ENCODE measurements at places on chromosomes 12 and 14.

- DNase-seq = peak; percentile 11
Measured at GRCh38 chr14:89146274-89146673, 270.8 kb downstream of the FOXN3 start.

DNA sequence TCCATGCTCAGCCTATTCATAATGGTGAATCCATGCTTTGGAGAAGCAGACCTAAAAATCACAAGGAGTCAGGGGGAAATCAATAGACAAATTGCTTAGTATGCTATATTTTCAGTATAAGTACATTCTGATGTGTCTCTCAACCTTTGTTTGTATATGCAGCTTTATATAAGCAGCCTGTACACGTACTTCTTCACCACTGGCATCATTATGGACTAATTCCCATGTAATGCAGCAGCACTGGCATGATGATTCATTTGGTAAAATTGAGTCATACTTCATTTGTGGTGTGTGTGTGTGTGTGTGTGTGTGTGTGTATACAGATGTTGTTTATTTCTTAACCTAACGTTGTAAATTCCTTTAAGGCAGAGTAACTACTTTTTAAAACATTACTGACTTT, 10.9 kb downstream of the DCP1B start:
- DNase-seq = peak; percentile 65

DNA sequence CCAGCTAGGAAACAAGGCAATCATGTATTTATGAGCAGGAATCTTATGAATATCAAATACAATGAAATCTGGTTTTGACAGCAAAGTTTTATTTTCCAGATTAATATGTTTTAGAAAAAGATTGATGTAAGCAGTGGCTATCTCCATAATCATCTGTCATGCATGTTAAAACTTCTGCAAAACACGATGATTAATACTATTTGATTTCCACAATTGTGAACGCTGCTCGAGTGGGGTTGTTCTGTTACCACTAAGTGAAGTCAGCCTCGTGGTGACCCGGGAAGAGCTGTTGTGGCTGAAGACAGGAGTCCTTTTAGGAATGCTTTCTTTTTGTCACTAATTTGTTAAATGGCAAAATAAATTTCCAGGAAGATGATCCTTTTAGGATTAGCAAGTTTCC, 9.4 kb downstream of the CFAP251 start:
- peak; percentile 47 for DNase-seq

- DNase-seq = no peak
Measured at GRCh38 chr12:69022674-69023073, 89.7 kb upstream of the CPM start.

DNA sequence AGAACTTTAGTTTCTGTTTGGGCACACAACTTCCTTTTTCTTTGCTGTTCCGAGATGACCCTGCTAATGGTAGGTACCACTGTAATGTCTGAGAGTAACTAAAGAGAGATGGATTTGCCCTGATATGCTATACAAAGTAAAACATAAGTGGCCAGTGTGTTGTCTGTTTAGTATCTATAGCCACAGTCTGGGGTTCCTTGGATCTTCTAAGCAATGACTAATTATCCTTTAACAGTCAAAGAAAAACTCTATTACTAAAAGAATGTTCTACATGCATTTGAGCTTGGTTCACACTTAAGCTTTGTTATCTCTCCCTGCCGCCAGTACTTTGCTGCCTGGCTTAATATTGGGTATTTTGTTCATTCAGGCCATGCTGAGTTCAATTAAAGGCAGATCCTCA, 1051.9 kb upstream of the FLRT2 start:
- no peak for DNase-seq

GRCh38 chr14:70692210-70692609, 50.5 kb downstream of the TTC9 start:
- no peak for DNase-seq

DNA sequence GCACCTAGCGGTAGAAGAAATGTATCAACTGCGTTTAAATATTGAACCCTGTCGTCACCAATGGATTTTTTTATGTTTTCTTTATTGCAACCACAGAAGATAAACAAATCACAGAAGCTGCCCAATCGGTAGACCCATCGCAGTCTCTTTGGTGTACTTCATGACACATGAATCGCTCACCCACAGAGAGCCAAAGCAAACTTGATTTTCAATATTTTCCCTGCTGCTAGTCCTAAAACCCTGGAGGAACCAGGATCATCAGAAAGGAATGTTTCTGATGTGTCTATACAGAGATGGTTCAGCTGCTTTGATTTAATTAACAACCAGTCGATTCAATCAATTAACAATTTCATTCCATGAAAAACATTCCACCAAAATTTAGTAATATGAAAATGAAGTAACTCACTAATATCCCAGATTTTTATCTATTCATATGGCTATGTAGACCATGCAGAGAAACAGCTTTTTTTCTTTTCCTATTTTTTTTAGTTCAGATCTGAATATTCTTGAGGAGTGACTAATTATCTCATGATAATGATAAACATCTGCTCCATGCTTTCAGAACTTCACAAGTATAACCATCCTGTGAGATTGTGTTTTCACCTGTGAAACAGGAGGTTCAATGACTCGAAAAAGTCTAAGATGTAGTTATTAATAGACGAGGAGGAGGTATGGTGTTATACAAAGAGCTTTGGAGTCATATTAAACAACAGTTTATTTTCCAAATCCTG, 46.1 kb downstream of the DIO2 start:
- DNase-seq = peak; percentile 55

- no peak for DNase-seq
Measured at GRCh38 chr14:22479776-22480464, 109.1 kb downstream of the DAD1 start.

GRCh38 chr12:10361084-10361483, 28.8 kb downstream of the KLRK1 start:
- DNase-seq = no peak

GRCh38 chr12:111056618-111057521, 136.5 kb upstream of the MYL2 start:
- DNase-seq = no peak

GRCh38 chr12:91326058-91327027, 143.7 kb upstream of the DCN start:
- no peak for DNase-seq

DNA sequence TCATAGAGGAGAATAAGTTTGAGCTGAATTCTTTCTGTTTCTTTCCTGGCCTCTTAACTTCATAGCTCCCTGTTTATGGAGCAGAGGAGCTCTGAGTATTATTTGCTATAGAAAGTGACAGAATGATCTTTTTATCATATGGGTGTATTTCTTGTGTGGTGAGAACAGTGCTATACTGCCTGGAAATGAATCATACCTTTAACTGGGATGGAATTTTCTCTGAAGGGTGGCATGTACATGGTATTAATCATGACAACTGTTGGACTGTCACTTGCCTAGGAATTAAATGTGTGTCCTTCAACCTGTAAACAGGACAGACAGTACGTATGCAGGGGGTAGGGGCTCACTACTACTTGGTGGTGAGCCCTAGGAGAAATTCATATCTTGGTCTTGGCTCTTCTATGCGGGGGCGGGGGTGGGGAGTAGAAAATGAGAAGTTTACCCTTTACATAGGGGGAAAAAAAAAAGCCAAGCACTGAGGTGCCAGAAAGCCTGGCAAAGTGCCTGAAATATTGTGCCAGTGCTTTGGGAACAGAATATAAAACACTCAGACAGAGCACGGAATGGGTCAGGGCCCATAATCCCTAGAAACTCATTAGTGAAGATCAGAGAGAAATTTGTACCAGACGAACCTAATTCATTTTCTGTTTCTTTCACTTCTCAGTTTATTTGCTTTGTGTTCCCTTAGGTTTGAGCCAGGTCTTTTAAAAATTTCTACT, 33.8 kb downstream of the ARMH4 start:
- DNase-seq = no peak

DNA sequence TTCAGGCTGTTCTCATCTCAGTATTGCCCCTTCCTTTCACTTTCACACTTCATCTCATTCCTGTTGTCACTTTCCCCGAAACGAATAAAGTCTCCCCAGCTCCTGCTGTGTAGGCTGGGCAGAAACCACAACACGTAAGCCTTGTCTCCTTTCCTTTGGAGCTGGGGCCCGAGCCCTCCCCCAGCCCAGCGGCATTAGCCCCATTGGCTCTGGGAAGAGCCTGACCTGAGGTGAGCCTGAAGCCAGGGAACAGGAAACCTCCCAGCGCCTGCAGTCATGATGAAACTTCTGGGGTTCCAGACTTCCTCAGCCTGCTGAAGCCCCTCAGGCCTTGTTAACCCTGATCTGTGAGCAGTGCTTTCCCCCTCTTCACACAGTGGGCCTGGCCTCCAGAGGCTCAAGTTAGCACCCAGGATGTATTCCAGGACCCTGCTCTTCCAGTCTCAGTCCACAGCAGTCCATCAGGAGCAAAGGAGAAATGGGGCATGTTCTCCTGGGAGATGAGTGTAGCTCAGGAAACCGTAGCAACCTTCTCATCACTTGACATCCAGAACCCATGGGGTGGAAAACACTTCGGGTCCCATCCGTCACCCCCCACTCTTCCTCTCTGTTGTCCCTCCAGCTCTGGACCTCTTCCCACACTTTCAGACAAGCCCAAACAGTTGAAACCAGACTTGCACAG, 21.8 kb downstream of the VASH1 start:
- DNase-seq = no peak

- DNase-seq = no peak
Measured at GRCh38 chr12:56192582-56192981, 3.3 kb upstream of the SMARCC2 start.

DNA sequence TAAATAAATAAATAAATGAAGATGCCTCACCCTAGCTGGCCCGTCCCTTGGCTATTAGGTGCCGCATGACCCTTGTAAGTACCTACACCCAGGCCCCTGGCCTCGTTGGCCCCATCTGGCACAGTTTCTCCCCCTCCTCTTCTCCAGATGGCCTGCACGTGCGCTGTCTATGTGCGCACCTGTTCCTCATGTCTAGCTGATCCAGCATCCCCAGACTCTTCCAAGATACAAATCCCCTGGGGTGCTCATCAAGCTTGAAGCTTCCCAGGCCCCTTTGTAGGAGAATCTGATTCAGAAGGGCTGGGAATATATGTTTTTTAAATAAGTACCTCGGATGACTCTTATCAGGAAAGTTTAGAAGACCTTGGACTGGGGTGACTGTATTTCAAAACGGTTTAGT, 133.3 kb downstream of the CHST11 start:
- DNase-seq = no peak

GRCh38 chr14:104436047-104436591, 143.4 kb upstream of the C14orf180 start:
- peak; percentile 95 for DNase-seq

- DNase-seq = no peak
Measured at GRCh38 chr12:77189901-77190416, 124.6 kb upstream of the E2F7 start.

DNA sequence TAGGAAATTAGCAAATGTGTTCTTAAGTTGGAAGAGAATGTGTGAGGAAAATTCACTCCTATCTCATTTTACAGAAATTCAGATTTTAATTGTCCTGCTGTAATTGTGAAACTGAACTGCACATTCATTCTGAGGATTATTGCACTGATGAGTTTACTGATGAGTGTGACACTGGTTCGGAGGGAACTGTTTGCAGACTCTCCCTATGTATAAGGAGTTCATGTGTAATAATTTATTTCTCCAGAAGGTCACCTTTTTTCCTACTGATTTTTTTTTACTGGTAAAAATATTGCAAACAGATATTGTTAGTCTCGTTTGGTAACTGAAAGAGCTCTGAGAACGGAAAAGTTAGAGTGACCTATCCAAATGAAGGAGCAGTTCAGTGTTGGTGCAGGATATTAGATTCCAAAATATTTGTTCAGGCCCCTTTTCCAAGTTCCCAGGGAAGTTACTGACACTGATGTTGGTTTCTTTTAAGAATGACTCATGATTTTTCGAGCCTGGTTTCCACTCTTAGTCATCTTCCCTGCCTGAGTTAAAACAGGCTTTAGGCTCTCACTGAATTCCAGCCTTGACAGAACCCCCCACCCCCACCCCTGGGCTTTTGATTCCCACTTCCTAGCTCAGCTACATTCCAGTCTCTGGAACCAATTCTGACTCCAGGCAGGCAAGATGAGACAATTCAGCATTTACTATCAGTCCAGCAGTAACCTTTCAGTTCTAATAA, 18.4 kb downstream of the ANO6 start:
- peak; percentile 69 for DNase-seq

DNA sequence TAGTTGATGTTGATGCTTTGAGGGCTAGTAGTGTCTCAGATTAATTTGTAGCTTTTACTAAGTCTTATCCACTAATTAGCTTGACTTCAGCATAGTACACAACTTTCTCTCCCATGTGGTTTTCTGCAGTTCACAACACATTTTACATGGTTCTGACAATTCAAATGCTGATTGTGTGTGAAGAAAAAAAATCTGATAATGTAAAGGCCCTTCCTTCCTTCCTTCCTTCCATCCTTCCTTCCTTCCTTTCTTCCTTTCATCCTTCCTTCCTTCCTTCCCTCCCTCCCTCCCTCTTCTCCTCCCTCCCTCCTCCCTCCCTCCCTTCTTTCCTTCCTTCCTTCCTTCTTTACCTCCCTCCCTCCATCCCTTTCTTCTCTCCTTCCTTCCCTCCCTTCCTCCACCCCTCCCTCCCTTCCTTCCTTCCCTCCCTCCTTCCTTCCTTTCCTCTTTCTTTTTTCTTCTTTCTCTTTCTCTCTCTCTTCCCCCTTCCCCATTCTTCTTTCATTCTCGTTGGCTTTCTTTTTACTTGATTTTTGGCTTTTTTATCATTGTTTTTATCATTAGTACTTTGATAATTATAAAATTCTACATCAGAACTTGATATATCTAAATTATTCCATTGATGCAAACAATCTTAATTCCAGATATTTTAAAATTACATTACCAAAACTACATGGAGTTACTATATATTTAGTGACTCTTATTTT, 1415.6 kb downstream of the LRFN5 start:
- no peak for DNase-seq

DNA sequence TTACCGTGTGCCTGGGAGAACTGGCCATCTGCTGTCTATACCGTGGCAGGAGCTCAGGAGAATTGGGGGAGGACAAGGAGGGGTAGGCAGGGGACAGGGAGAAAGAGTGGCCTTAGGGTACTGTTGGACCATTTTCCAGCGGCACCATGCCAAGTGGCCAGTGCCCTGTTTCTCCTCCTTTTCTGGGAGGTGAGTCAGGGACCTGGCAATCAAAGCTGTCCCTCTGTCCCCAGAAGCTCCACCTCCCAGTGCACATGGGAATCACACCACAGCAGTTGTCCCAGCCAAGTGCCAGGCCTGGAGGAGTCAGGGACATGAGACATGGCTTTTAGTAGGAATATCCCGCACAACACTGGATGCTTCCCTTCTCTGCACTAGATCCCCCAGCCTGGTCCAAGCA, 118.0 kb downstream of the GCH1 start:
- DNase-seq = no peak

- no peak for DNase-seq
Measured at GRCh38 chr14:105461903-105462302, 12.7 kb upstream of the CRIP2 start.

Data from osteoblast (primary cell).